ENCODE measurements at places on chromosomes 2 and 18.
A peak's percentile ranks its signal among the peaks of the same experiment; 100 is the strongest.

- DNase-seq = no peak
These were observed 37.7 kb downstream of the GBX2 start for GRCh38 chr2:236130349-236130998.

- DNase-seq = no peak
These were observed 47.5 kb upstream of the LYPD6B start for GRCh38 chr2:148990968-148991367.

DNA sequence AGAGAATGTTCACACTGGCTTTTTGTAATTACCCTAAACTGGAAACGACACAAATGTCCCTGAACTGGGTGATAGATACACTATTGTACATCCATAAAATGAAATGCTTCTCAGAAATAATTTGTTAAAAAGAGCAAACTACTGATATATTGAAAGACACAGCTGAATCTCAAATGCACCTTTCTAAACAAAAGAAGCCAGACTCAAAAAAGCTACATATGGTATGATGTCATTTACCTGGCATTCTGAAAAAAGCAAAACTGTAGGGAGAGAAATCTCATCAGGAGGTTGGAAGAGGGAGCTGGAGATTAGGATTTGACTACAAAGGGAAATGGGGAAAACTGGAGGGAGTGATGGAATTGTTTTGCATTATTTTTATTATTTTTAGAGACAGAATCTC, 12.0 kb downstream of the SLC38A11 start:
- no peak for DNase-seq

DNA sequence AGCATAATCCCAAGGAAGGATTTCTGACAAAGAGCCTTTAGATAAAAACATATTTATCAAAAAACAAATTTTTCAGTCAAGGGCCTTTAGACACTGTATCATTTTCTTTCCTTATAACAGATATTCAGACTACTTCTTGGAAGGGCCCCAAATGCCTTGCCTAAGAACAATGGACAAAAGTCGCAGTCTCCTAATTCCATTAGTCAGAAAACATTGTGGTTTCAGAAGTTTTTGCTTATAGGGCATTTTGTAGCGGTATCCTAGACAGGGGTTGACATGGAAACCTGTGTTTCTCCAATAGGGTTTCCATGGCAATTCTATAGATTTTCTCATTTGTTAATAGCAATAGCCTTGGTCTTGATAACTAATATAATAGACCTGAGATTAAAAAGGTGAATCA, 36.7 kb upstream of the AGPS start:
- peak; percentile 78 for DNase-seq

All from astrocyte of the hippocampus (primary cell).